ENCODE measurements at places on chromosomes 11 and 22.

DNA sequence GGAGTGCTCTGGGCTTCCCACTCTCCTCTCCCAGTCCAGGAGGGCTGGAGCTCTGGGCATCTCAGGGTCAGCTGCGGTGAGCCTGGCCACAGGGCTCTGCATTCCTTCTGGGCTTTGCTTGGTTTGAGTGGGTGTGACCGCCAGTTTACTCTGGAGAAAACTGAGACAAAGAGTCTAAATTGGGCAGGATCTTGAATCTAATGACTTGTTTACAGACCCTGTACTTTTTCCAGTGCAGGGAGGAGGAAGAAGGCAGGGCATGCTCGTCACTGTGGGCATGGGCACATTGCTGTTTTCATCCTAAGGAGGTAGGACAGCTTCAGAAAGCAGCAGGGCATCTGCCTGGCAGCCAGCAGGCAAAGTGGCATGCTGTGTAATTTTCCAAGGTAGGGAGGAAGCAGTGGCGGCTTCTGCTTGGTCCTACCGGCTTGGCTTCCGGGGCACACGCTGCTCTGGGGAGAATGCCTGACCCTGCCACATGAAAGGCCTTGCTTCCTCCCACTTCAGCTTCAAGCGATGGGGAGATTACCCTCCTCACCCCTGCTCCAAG, 22.9 kb downstream of the FLI1 start:
- DNase-seq = no peak

GRCh38 chr11:90284171-90284570, 61.3 kb upstream of the CHORDC1 start:
- no peak for DNase-seq

GRCh38 chr11:10659339-10660216, 34.0 kb downstream of the IRAG1 start:
- DNase-seq = peak; percentile 86

- DNase-seq = no peak
Measured at GRCh38 chr11:67611165-67611564, 4.4 kb downstream of the NDUFV1 start.

All from coronary artery (tissue), 2 donors.